ENCODE measurements at places on chromosomes 11 and 22. TPM values are rescaled to one million over a fixed set of nuclear protein-coding genes. Genes with fewer than 3 reads are reported as not detected.

HORMAD2 gene
- total RNA-seq: not detected

DNA sequence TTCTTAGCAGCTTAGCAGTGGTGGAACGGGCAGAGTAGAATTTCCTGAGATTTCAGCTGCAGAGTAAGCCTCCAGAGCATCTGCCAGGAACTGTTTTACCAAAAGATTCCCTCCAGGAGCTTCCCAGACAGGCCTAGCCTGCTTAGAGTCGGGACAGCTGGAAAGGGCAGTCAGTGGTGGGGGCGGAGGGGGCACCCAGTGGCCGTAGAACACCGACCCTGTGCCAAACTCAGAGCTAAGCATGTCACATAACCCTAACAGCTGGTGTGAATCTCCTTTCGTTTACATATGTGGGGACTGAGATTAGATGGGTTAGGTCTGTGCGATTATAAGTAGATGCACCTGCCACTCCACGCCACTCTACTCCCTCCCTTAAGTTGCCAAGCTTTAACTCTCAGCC is 80.0 kb upstream of the CRTAM start:
- DNase-seq: no peak

DNA sequence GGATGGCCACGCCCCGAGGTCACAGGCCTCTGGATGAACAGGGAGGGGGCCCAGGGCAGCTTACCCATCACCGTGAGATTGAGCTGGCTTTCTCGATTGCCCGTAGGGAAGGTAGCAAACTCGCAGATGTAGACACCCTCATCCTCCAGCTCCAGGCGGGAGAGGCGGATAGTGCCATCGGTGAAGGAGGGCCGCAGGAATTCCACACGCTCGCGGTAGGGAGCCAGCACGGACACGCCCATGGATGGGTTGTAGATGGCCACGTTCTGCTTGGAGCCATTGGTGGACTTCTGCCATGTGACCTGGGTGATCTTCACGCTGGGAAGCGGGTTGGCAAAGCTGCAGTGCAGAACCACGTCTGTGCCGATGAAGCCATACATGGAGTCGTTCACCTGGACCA is 50.6 kb downstream of the NECTIN1 start:
- DNase-seq: no peak

- DNase-seq: no peak
Measured at GRCh38 chr22:19352766-19353165, 61.2 kb upstream of the CLTCL1 start.

GRCh38 chr11:110131386-110132123 is 38.4 kb downstream of the ZC3H12C start:
- no peak for DNase-seq

Data from fibroblast of the aortic adventitia (primary cell).